ENCODE measurements at places on chromosomes 7 and 10.

DNA sequence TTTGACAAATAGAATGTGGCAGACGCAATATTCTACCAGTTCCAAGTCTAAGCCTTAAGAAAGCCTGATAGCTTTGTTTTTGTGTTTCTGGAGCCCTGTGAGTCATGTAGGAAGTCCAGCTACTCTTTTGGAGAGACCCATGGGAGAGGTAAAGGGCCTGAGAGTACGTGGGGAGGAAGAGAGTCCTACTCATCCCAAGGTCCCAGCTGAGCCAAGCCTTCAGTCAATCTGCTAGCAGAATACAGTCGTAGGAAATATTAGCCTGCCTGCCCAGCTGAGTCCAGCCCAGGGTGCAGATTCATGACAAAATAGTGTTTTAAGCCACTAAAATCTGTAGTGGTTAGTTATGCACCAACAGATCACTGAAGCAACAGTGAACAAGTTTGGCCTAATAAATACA is 9.0 kb upstream of the GNA12 start:
- no peak for DNase-seq

GRCh38 chr7:9189703-9190102 is 756.3 kb downstream of the NXPH1 start:
- DNase-seq: no peak

GRCh38 chr7:132168239-132168638 is 408.0 kb downstream of the PLXNA4 start:
- no peak for DNase-seq

- DNase-seq: no peak
These were observed 913 bp downstream of the NPY start for GRCh38 chr7:24284699-24285506.

DNA sequence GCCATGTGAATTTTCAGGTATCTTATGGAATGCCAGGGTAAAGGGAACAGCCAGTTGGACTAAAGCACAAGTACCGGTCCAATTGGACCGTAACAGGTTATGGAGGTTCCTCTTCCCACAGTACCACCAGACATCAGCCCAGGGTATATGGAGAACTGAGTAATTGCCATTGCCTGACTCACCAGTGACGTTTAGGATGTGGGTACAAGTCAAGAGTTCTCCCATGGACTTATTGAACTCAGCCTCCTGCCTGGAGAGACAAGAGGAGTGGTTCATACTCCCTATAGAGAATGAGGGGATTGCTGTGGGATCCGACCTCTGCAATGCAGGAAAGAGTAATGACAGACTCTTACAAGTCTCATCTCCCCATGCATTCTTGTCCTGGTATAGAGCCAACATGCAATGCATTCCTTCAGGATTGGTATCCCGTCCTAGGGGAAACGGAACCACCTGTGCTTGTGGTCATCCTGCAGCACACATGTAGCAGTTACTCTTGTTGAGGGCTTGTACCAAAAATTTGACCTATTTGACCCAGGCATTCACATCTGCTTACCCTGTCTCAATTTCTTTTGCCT is 30.7 kb upstream of the ELOVL3 start:
- DNase-seq: no peak

- no peak for DNase-seq
These were observed 22.1 kb upstream of the CARD11 start for GRCh38 chr7:3065724-3066143.

GRCh38 chr7:47153058-47153457 is 428.9 kb downstream of the TNS3 start:
- no peak for DNase-seq

- no peak for DNase-seq
These were observed 726.9 kb downstream of the TNS3 start for GRCh38 chr7:46854958-46855473.

GRCh38 chr7:2540133-2540532 is 15.2 kb downstream of the BRAT1 start:
- DNase-seq: no peak

GRCh38 chr10:26696786-26697162 is 727 bp upstream of the PDSS1 start:
- DNase-seq: no peak

DNA sequence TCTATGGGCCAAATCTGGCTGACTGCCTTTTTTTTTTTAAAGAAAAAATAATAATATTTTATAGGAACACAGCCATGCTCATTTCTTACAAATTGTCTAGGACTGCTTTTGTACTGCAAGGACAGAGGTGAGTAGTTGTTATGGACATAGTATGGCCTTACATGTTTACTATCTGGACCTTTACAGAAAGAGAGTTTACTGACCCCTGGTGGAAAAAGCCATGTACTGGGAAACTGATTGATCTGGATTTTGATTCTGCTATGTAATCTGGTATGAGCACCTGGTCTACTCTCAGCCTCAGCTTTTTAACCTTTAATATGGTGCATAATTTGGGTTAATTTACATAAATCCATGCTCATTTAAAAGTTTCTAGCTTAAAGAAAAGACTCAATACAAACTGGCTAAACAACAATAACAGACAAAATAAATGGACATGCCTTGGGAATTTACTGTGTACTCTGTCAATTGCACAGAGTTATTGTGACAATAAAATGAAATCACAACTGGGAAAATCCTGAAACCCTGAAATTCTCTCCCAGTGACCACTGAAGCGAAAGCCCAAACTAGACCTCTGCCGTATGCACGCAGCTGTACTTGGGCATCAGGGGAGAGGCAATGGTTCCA is 260.7 kb downstream of the BMPER start:
- no peak for DNase-seq

- no peak for DNase-seq
These were observed 398.3 kb upstream of the NPVF start for GRCh38 chr7:25626451-25627131.

DNA sequence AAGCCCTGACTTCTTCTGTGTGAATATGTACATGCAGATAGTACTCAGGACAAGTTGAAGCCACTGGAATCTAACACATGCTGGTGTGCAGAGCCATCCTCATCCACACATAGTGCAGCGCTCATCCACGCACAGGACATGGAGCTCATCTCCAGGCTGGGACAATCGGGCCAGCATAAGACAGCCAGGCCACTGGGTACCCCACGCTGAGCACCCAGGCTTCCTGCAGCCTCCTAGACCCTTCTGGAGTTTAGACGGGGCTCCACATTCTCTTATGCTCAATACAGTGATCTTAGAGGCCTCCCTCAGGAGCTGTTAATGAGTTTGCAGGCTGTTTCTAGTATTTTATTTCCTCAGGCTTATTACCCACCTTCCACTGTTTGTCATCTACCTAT is 238.9 kb downstream of the TNS3 start:
- no peak for DNase-seq

GRCh38 chr10:119221666-119222065 is 14.3 kb downstream of the GRK5 start:
- DNase-seq: no peak

DNA sequence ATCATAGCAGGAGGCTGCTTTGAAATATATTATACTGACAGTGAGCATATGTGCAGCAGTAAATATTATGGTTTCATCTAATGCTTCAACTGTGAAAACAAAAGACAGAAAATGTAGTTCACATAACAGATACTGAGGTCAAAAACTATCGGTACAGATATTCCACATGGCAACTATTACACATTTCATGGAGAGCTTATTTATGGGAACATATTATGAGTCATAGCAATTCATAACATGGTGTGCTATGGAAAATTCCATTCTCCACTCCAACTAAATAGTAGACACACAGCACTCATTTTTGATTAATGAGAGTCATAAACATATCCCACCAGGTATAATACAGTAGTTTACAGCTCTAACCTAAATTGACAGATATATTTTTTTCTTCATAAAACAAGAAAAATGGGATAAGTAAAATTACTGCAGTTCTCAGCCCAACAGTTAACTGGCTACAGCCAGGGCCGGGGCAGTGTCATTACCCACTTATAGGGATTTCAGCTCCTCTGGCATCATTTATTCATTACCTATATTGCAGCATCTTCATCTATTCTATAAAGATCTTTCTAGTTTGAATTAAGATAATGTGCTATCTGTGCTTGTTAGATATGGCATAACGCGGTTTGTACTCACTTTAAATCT is 475.6 kb upstream of the KLF6 start:
- DNase-seq: no peak

- DNase-seq: peak; percentile 33
These were observed 687 bp downstream of the HELLS start for GRCh38 chr10:94546049-94546900.

DNA sequence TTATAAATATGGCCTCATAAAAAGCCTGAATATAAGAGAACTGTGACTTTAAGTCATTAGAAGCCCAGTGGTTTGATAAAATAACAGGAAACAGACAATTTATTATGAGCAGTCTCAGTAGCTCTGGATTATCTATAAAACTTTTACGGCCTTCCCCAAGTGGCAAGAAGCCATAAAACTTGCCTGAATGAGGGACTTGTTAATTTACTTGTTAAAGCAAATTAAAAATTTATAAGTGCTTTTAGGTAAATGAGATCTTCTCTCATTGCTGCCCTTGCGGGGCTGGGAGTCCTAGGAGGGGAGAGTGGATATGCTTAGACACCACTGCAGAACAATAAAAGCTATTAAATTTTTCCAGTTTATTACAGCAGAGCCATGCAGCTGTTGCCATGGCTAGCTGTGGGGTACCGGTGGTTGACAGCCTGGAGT is 499.9 kb downstream of the AUTS2 start:
- no peak for DNase-seq

GRCh38 chr10:70751991-70752390 is 33.2 kb downstream of the TBATA start:
- no peak for DNase-seq

DNA sequence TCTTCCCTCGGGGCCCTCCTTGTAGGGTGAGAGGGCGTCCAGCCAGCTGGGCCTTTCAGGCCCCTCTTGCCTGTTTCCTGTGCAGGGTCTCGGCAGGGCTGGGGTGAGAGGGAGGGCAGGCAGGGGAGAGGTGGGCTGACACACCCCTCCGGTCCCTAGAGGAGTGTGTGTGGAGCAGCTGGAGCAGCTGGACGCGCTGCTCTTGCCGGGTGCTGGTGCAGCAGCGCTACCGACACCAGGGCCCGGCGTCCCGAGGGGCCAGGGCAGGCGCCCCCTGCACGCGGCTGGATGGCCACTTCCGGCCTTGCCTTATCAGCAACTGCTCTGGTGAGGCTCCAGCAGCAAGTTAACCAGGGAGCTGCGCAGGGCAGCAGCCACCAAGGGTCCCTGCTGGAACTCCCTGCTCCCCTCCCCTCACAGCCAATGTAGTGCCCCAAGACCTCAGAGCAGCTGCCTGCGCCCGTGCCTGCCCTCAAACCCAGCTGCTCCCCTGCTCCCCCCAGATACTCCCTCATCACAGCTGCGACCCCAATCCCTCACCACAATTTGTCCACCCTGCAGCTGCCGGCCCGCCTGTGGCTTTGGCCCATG is 15.7 kb upstream of the ZNF862 start:
- no peak for DNase-seq

- DNase-seq: no peak
These were observed 167.1 kb downstream of the C7orf25 start for GRCh38 chr7:42744746-42745145.

DNA sequence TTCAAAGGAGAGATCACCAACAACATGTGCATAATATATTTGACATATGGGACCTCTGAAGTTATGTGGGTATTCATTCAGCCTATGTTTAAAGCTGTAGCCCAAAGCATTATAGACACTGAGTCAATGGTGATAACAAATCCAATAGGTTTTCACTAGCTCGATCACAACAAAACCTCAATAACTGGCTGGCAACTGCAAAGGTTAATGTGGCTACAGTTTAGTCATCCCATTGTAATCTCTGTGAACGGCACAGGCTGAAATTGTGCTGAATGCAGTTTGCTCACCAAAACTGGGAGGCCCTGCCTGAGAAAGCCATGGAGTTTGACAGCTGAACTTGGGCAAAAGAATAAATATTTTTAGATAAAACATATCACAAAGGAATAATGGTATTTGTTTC is 152.4 kb upstream of the ADO start:
- DNase-seq: no peak

- DNase-seq: no peak
These were observed 584.0 kb upstream of the GHITM start for GRCh38 chr10:83555264-83555663.

GRCh38 chr7:44267719-44268421 is 57.5 kb downstream of the CAMK2B start:
- no peak for DNase-seq

GRCh38 chr7:154879629-154880028 is 123.3 kb downstream of the PAXIP1 start:
- DNase-seq: peak; percentile 74

GRCh38 chr10:24622781-24623301 is 100.8 kb downstream of the ARHGAP21 start:
- DNase-seq: peak; percentile 3

DNA sequence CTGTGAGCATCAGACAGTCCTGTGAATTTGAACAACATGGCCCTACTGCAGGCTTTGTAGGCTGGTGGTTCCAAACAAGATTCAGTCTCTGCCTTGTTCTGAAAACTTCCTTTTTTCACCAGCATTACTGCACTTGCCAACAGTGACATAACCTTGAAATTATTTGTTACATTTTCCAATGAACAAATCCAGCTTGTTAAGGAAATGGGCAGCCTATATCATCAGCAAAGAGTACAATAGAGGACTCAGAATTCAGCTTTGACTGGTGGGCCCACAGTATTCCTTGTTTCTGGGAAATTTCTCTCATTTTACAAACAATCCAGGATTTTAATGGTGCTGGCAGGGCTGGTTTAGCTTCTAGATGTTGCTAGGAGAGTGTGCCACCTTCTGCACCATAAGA is 703.7 kb upstream of the FZD8 start:
- DNase-seq: no peak

GRCh38 chr10:71694039-71694501 is 25.5 kb downstream of the C10orf105 start:
- DNase-seq: no peak

GRCh38 chr7:19772306-19772705 is 1.1 kb downstream of the TMEM196 start:
- no peak for DNase-seq

DNA sequence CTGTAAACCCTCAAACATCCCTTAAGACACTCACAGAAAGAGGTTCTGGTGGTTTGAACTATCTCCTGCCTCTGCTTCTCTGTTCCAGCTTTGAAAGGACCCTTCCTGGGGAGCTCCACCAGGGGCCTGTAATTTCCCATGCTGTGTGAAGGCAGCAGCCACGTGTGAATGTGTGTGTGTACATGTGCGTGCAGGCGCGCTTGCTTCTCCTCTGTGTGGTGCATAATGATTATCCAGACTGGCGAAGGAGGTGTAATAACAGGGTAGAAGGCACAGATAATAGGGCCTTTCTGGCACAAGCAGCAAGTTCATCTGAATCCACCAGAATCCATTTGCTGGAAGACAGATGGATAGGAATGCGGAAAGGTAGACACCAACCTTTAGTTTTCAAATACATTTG is 466.5 kb downstream of the GRID1 start:
- no peak for DNase-seq

DNA sequence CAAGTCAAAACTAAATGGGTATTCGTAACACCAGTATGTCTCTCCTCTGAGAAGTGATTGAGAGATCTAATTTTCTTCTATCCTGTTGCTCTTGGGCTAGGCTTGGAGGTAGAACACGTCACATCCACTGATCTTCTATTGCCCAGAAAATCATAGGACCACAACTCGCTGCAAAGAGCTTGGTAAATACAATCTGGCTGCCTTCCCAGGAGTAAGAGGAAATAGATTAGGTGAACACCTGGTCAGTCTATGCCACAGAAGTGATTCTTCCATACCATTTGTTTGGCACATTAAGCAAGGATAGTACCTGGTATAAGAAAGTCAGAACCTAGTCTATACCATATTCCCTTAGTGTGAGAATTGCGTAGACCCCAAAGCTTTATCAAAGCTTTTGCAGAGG is 129.3 kb upstream of the PHYHIPL start:
- no peak for DNase-seq

GRCh38 chr10:127976701-127977356 is 69.9 kb downstream of the PTPRE start:
- no peak for DNase-seq

- no peak for DNase-seq
These were observed 10.9 kb downstream of the C10orf71 start for GRCh38 chr10:49309691-49310411.
